ENCODE measurements at places on chromosomes 4 and X.

GRCh38 chr4:111986095-111986494 is 159.2 kb upstream of the FAM241A start:
- DNase-seq: no peak

- peak; percentile 5 for DNase-seq
Measured at GRCh38 chr4:170990989-170991589, 822.1 kb upstream of the GALNTL6 start.

- no peak for DNase-seq
Measured at GRCh38 chrX:10120331-10120730, 36.4 kb upstream of the CLCN4 start.

DNA sequence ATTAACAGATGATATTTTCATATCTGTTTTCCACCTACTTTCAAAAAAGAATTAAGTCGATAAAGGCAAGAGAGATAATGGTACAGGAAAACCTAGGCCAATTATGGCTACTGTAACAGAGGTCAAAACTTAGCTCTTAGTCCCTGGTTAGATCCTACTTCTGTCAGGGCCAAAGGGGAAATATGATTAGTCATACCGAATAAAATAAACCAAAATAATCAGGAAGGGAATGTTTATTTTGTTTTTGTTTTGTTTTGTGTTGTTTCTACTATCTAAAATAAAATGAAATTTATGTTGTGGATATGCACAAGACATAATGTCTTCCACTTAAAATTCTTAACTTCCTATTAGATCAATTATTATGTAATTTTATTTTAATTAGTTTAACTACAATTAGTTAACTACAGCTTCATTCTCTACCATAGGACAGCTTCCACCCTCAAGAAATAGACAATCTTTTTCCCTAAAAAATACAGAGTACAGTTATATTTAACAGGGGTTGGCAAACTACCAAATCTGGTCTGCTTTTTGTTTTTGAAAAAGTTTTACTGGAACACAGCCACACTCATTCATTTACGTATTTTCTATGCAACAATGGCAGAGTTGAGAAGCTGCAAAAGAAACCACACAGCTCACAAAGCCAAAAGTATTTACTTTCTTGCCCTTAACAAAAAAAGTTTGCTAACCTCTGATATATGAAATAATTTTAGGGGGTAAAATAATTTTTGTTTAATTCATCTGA is 25.4 kb downstream of the TMEM47 start:
- DNase-seq: no peak

DNA sequence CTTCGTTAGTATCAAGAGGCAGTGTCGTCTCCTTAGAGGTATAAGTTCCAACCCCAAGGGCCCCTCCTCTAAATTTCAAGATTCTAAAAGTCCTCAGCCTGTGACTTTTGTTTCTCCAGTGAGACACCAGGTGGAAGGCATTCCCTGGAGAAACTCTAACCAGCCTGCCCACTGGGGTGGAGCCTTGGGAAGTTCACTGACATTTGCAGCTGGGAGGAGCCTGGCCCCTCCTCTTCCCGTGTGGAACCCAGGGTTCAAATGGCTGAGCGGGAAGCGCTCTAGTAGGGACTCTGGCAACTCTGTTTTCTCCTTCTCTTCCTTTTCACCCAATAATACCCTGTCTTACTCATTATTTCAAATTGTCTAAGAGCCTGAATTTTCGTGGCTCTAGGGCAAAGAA is 325.0 kb downstream of the TLL1 start:
- no peak for DNase-seq

DNA sequence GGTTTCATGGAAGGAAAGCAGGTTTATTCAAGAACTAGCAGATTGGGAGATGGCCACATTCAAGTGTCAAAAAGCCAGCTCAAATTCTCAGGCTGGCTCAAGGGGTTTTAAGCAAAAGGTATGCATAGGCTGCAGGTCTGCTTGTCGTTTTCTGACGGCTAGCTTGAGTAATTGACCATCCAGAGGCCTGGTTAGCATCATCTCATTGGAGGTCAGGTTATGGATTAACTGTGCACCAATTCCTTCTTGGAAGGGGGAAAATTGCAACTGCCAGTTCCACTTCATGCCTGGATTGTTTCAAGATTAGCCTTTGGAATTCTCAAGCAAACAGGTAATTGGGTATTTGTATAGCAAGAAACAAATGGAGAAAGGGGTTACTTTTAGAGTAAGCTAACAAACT is 62.1 kb downstream of the FUNDC1 start:
- no peak for DNase-seq

GRCh38 chr4:116702949-116703348 is 382.4 kb downstream of the TRAM1L1 start:
- DNase-seq: no peak

- no peak for DNase-seq
Measured at GRCh38 chr4:85963231-85963630, 396.6 kb downstream of the MAPK10 start.

DNA sequence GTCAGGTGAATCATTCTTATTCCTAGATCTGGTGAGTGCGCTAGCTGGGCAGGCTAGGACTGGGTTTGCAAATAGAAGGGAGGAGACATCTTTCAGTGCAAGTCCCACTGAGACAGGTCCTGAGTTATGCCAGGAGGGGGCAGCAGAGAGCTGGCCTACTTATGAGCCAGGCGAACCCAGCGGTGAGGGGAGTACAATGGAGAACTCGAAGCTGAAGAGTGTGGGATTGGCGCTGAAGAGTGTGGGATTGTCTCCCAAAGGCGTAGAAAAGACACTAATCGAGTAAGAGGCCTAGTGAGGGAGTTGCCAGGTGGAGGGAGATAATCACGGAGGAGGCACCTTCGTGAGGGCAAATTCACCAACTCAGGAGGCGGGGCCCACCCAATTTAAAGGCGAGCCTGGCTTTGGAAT is 91.7 kb upstream of the CXorf66 start:
- peak; percentile 49 for DNase-seq

GRCh38 chr4:7322166-7322991 is 112.4 kb downstream of the PSAPL1 start:
- DNase-seq: no peak

GRCh38 chr4:72629540-72629939 is 60.5 kb upstream of the ADAMTS3 start:
- DNase-seq: no peak

- DNase-seq: peak; percentile 72
Measured at GRCh38 chrX:124211312-124211942, 121.0 kb upstream of the TEX13D start.

DNA sequence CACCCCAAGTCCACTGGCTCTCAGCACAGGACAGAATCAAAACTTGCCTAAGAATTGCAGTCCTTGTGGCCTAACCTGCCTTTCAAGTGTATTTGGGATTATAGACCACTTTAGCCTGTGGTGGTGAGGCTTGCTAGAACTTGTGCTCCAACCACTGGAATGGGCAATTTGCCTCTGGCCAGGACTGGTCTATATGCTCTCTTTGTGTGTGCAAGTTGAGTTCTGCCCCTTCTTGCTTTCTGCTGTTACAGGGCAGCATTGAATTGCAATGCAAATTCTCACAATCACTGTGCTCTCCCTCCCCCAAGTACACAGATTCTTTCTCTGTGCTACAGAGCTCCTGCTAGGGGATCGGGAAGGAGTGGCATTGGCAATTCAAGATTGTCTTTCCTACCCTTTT is 233.6 kb upstream of the DIPK2B start:
- DNase-seq: no peak

DNA sequence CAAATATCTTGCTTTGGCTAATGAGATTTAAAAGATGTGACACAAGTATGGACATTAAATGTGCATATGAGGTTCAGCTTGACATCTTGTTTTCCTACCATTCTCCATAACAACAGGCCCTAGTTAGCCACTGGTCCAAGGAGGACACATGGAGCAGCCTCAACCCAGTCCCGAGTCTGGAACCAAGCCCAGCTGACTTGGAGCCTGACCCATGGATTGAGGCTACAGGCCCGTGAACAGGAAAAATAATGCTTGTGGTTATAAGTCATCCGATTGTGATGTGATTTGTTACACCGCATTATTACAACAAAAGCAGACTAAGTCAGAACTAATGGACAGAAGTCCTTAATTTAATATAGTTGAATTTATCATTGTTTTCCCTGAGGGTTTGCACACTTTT is 123.2 kb upstream of the BANK1 start:
- DNase-seq: no peak

DNA sequence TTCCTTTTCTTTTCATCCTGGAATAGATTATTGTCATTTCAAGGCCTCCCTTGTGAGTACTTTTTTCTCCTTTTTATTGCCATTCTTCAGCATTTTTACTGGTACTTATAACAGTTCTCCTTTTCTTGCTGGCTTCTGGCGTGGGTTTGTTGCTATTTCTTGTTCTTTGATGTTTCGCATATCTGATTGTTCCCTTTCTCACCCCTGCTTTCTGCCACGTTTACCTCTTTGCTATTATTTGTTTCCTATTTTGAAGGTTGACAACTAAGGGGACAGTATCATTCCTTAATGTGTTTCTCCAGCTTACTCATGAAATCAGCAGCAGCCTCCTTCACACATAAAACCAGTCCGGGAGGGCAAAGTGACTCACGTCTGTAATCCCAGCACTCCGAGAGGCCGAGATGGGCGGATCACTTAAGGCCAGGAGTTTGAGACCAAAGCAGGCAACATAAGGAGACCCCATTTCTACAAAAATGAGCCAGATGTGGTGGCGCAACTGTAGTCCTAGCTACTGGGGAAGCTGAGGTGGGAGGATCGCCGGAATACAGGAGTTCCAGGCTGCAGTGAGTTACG is 72.6 kb downstream of the DMD start:
- DNase-seq: no peak

GRCh38 chr4:6277139-6277802 is 7.6 kb downstream of the WFS1 start:
- no peak for DNase-seq

- DNase-seq: no peak
Measured at GRCh38 chr4:168636506-168637196, 139.8 kb downstream of the PALLD start.

DNA sequence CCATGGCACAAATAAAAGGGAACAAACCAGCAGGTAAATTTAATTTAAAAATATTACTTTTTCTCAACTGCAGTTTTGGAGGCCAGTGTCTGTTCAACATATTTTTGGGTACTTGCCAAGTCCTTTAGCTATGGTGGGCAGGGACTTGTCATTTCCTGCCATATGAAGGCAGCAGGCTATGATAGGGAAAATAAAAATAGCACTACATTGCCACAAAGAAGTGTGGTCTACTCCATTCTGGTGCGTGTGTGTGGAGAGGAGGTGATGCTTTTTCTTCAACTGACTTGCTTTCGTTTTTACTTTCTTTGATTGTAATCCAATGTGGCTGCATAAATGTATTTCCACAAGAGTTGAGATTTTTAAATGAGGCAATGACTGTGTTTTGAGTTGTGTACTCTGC is 17.2 kb downstream of the GPR174 start:
- no peak for DNase-seq

- no peak for DNase-seq
Measured at GRCh38 chr4:101328063-101328602, 19.2 kb downstream of the PPP3CA start.

- no peak for DNase-seq
Measured at GRCh38 chrX:443536-444210, 57.0 kb upstream of the PPP2R3B start.

GRCh38 chrX:13620207-13620606 is 32.7 kb upstream of the TCEANC start:
- no peak for DNase-seq

DNA sequence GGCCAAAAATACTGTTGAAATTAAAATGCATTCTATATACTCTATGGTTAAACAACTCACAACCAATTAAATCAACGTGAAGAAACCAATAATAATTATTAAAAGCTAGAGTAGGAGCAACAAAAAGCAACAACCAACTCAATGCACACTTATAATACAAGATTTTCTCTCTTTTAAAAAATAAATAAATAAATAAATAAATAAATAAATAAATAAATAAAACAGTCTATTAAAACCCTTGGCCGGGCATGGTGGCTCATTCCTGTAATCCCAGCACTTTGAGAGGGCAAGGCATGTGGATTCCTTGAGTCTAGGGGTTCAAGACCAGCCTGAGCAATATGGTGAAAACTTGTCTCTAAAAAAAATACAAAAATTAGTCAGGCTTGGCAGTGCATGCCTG is 62.7 kb downstream of the ENOX2 start:
- DNase-seq: no peak
